ENCODE measurements at places on chromosomes 2 and 18.

DNA sequence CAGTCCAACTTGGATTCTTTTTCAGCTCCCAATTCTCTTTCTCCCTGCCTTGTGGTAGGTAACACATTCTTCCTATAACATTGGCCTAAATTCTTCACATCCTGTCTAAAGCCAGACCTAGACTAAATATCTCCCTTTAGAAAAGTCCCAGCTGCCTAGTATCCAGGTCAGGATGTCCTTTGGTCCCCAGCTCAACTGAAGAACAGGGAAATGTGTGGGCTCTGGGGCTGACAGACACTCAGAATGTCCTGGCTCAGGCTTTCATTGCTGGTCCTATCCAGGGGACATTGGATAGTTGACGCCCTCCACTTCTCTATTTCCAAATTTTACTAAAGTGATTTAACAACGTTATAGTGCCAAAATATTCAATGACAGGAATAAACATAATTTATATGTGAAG is 219.3 kb downstream of the PID1 start:
- no peaks in the 10 kb centered on the region for H3K27me3 ChIP-seq
- no peaks in the 10 kb centered on the region for H3K36me3 ChIP-seq
- H3K4me3 ChIP-seq = no peak overlapping the region
- H3K4me1 ChIP-seq = no peaks in the 10 kb centered on the region

DNA sequence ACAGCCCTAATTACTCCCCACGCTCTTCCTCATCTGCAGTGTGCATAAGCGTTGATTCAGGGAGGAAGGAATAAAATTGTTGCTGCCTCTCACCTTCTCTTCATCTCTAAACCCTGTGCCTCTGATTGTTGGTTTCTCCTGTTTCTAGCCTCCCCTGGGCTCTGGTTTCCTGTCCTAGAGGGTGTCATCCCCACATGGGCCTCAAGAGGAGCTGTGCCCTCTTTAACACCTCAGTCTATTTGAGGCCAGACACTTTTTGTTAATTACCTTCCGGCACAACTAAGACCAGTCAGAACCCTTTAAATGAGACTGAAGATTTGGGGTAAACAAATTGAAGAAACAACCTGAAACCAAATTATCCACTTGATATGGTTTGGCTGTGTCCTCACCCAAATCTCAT is 9.7 kb downstream of the CTAGE1 start:
- H3K4me1 ChIP-seq = no peaks in the 10 kb centered on the region
- DNase-seq = no peak
- no peak overlapping the region for H3K4me3 ChIP-seq
- H3K36me3 ChIP-seq = no peaks in the 10 kb centered on the region
- H3K27me3 ChIP-seq = peaks cover 7% of the 10 kb centered on the region

- H3K27ac ChIP-seq = no peak overlapping the region
- no peaks in the 10 kb centered on the region for H3K27me3 ChIP-seq
- H3K4me3 ChIP-seq = no peak overlapping the region
- no peak for DNase-seq
- H3K36me3 ChIP-seq = no peaks in the 10 kb centered on the region
These were observed 102.4 kb downstream of the GALNT3 start for GRCh38 chr2:165691615-165692014.

GRCh38 chr18:9359796-9360195 is 25.2 kb downstream of the TWSG1 start:
- no peak overlapping the region for H3K4me3 ChIP-seq
- DNase-seq = no peak
- no peaks in the 10 kb centered on the region for H3K27me3 ChIP-seq

DNA sequence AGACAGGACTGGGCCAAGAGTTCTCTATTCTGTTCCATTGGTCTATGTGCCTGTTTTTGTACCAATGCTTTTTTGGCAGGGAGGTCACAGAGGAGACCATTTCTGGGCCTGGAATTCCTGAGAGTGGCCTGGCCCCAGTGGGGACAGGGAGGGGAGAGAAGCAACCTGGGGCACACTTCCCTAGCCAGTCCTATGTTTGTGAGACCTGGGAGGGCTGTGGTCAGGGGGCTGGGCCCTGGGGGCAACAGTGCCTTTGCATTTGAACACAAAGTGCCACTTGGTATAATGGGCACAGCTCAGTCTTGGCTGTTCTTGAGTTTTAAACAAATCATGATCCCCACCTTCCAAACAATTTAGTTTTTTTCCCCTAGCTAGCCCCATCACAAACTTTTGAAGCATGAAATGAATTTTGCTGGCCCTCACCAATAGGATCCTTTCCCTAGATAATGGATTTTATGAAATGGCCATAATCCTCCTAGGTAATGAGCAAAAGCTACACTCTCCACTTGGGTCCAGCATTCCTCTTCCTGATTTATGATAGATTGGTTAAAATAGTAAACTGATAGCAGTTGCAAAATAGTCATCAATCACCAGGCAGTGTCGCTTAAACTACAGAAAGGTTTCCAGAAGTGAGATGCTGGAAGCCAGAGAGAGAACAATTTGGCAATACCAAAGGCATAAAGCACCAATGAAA is 133.5 kb downstream of the GLI2 start:
- peaks cover 62% of the 10 kb centered on the region for H3K27me3 ChIP-seq
- H3K27ac ChIP-seq = no peak overlapping the region
- DNase-seq = no peak

DNA sequence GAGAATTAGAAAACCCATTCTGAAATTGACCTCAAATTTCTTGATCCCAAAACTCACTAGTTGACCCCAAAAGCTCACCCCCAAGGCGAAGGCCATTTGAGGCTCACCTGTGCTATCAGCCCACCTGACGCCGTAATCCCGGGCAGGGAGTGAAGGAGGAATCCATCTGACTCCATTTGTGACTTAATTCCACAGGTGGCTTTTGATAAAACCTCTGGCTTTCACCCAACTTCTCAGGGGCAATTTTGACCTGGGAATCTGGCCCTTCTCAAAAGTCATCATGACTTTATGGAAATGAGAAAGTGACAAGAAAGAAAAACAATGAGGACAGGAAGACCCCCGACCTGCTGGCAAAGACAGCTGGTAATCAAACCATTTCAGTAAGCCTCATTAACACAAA is 86.9 kb upstream of the SALL3 start:
- H3K27me3 ChIP-seq = no peaks in the 10 kb centered on the region
- no peak overlapping the region for H3K4me3 ChIP-seq
- H3K36me3 ChIP-seq = no peaks in the 10 kb centered on the region
- no peaks in the 10 kb centered on the region for H3K4me1 ChIP-seq
- no peak for DNase-seq
- no peak overlapping the region for H3K27ac ChIP-seq

DNA sequence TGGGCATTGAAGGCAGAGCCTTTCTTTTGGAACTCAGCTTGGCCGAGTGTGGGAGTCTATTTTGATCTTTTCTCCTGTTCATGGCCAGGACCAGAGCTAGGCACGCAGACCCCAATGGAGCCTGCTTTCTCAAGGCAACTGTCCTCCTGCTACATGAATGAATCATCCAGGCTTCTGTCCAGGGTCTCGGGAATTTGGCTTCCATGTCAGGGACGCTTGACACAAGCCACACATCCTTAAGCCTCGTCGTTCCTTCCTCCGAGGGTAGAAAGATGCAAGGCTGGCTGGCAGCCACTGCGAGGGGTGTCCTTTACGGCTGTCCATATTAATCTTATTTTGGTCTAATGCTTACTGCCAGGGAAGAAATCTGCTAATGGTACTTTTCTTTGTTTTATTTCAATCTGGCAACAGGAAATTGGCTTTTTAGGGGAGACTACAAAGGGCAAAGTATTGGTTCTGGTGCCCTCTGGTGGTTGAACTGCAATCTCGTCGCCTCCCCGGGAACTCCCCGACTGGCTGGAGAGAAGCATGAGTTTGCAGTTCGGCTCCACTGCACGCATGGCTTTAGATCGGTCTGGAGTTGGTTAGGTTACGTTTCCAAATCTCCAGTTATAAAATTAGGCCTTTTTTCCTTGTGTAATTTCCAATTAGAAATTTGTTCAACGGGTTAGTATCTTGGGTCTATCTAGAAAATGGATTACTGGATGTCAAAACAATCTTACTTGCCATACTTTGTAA is 135.2 kb downstream of the ALPK2 start:
- no peak overlapping the region for H3K27ac ChIP-seq
- H3K36me3 ChIP-seq = no peaks in the 10 kb centered on the region
- DNase-seq = peak; percentile 9
- H3K4me1 ChIP-seq = peaks cover 17% of the 10 kb centered on the region
- no peak overlapping the region for H3K4me3 ChIP-seq

- H3K4me1 ChIP-seq = no peaks in the 10 kb centered on the region
- no peak for DNase-seq
- H3K27ac ChIP-seq = no peak overlapping the region
- no peak overlapping the region for H3K4me3 ChIP-seq
These were observed 693.2 kb upstream of the SLC8A1 start for GRCh38 chr2:41145066-41145465.

DNA sequence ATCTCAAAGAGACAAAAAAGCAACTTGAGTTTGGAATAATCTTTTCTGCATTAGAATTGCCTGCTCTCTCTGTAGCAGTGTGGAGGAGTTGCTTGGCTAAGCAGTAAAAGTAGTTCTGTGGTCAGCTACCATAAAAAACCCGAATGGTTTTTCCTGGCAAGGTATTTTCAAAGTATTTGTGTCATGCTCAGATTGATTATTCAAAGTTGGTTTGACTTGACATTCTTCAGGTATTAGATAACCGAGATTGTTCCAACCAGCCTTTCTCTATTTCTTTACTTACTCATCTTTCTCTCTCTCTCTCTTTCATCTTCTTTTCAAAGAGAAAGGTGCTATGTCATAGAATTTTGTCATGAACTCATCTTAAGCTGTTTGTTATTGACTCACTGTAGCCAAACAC is 404.9 kb downstream of the CPS1 start:
- no peak overlapping the region for H3K27ac ChIP-seq
- H3K4me3 ChIP-seq = no peak overlapping the region
- H3K36me3 ChIP-seq = no peaks in the 10 kb centered on the region
- no peaks in the 10 kb centered on the region for H3K27me3 ChIP-seq

GRCh38 chr2:68878753-68879152 is 7.6 kb upstream of the BMP10 start:
- H3K36me3 ChIP-seq = no peaks in the 10 kb centered on the region
- H3K27me3 ChIP-seq = no peaks in the 10 kb centered on the region
- H3K4me1 ChIP-seq = no peaks in the 10 kb centered on the region
- H3K4me3 ChIP-seq = no peak overlapping the region
- DNase-seq = no peak

DNA sequence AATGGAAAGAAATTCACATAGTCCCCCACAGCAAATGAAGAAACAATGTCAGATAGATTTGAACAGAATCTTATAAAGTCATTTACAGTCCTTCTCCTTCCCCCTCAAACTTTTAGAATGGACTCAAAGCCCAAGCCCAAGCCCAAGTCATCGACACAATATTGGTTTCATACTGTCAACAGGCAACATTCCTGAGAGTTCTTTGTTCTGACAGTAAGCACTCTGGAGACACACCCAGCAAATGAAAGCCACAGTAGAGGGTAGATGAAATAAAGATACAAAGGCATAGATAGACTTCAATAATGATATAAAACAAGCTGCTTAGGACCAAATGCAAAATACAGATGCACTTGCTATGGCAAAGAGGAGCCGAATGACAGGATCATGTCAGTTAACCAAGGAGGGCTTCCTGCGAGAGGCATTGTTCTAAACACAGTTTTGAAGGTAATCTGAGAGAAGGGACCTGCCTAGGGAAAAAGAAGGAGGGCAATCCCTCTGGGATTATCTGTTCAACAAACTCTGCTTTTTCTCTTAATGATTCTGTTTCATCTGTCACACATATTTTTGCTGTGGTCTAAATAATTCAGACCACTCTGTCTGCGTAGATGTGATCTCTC is 97.1 kb upstream of the MAP4K3 start:
- no peaks in the 10 kb centered on the region for H3K36me3 ChIP-seq
- no peak overlapping the region for H3K4me3 ChIP-seq
- no peaks in the 10 kb centered on the region for H3K4me1 ChIP-seq
- no peaks in the 10 kb centered on the region for H3K27me3 ChIP-seq
- DNase-seq = no peak

GRCh38 chr2:8542381-8543059 is 139.3 kb upstream of the ID2 start:
- no peak for DNase-seq
- H3K4me3 ChIP-seq = no peak overlapping the region
- no peaks in the 10 kb centered on the region for H3K36me3 ChIP-seq
- H3K27me3 ChIP-seq = no peaks in the 10 kb centered on the region
- H3K27ac ChIP-seq = peak overlapping the region; percentile 70

DNA sequence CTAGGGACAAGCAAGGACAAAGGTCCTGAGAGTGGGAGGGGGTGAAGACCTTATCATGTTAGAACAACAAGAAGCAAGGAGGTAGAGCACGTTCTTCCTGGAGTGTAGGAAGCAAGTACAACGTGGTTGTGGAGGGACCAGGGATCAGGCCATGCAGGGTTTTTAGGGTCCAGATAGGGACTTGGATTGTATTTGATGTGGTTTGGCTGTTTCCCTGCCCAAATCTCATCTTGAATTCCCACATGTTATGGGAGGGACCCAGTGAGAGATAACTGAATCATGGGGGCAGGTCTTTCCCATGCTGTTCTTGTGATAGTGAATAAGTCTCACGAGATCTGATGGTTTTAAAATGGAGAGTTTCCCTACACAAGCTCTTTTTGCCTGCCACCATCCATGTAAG is 53.2 kb downstream of the ICA1L start:
- H3K36me3 ChIP-seq = no peaks in the 10 kb centered on the region
- no peak overlapping the region for H3K4me3 ChIP-seq
- H3K4me1 ChIP-seq = no peaks in the 10 kb centered on the region
- no peaks in the 10 kb centered on the region for H3K27me3 ChIP-seq
- H3K27ac ChIP-seq = no peak overlapping the region

DNA sequence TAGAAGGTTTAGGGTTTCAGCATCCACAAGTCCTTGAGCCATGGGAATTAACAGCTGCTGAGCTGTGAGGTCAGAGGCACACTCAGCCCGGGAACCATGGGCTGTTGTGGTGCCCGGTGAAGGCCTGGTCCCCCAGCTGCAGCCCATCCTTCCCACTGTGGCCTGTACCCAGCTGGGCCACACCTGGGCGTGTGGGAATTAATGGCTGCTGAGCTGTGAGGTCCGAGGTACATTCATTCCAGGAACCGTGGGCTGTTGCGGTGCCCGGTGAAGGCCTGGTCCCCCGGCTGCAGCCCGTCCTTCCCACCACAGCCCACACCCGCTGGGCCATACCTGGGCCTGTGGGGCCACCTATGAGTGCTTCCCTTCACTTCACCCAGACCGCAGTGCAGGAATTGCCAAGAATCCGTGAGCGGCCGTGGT is 25.2 kb downstream of the TMEM18 start:
- no peak overlapping the region for H3K4me3 ChIP-seq
- no peak for DNase-seq
- H3K36me3 ChIP-seq = no peaks in the 10 kb centered on the region
- H3K4me1 ChIP-seq = no peaks in the 10 kb centered on the region
- H3K27me3 ChIP-seq = no peaks in the 10 kb centered on the region
- no peak overlapping the region for H3K27ac ChIP-seq

GRCh38 chr2:205483095-205483494 is 199.2 kb upstream of the NRP2 start:
- no peaks in the 10 kb centered on the region for H3K36me3 ChIP-seq
- no peak overlapping the region for H3K4me3 ChIP-seq
- no peaks in the 10 kb centered on the region for H3K27me3 ChIP-seq
- no peaks in the 10 kb centered on the region for H3K4me1 ChIP-seq

DNA sequence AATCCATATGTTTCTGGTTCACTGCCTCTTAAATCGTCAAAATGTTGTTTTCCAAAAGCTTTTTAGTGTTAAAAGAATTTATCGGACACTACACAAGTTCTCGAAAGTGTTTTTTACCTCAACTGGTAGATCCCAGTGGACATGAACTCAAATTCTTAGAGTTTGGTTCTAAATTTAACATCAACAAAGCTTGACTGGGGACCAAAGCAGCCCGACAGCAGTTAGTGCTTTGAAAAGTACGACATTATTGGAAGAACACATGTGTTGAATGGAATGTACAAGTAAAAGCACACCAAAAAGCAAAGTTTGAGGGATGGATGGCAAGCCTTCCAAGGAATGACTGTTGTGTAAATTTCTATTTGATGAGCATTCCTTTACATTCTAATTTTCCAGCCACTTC is 803.9 kb upstream of the POU3F3 start:
- DNase-seq = no peak
- H3K27me3 ChIP-seq = no peaks in the 10 kb centered on the region
- no peaks in the 10 kb centered on the region for H3K4me1 ChIP-seq
- H3K27ac ChIP-seq = no peak overlapping the region
